ENCODE measurements at places on chromosomes 2 and 18.

GRCh38 chr2:88355486-88355885 lies 97.0 kb downstream of the FOXI3 start:
- no peak for DNase-seq

DNA sequence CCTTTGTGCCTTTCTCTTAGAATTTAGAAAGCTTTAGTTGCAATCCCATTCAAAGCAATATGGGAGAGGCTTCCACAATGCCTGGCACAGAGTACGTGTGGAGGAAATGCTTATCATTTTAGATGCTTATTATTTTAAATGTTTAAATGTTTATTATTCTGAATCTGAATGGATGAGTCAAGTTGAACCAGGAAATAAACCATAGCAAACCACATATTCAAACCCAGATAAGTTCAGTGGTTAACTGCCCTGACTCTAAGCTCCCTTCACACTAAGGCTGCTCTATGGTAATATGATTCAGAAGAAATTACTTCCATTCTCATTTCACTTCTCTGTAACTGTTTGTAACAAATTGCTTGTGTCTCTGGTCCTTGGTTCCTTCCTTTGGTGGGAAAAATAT lies 5.2 kb upstream of the PPP4R1 start:
- DNase-seq: no peak

GRCh38 chr2:196123679-196124373 lies 47.6 kb downstream of the STK17B start:
- no peak for DNase-seq

DNA sequence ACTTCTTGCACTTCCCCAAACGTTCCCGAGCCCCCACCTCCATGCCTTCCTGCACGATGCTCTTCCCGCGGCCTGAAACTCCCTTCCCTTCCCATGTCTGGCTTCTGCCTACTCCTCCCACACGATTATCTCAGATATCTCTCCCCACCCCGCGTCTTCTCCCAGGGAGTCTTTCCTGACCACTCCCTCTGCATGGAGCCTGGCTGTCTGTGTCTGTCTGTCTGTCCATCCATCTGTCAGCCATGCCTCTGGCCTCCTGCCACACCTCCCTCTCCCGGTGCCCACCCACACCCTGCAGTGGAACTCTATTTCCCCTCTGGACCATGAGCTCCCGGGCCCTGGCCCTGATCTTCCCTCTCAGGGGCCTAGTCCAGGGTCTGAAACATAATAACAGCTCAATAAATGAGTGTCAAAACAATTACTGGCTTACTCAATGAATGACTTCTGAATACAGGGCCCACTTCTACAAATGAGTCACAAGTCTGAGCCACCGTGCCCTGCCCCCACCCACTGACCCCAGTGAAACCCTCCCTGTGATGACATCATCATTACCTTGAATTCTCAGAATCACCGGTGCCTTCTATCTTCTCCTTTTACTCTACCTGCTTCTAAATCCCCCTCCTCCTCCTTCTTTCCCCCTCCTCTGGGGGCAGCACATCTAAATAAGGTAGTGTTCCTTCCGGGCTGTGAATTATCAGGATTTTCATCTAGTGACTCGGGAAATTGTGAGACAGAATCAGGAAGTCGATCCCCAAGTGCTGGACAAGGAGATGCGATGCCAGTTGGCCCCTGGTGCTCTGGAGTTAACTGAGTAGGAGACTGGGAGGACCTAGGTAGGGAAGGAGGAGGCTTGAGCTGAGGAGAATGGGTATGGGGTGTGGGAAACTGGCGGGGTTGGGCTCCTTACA lies 46.1 kb upstream of the PLB1 start:
- DNase-seq: no peak

DNA sequence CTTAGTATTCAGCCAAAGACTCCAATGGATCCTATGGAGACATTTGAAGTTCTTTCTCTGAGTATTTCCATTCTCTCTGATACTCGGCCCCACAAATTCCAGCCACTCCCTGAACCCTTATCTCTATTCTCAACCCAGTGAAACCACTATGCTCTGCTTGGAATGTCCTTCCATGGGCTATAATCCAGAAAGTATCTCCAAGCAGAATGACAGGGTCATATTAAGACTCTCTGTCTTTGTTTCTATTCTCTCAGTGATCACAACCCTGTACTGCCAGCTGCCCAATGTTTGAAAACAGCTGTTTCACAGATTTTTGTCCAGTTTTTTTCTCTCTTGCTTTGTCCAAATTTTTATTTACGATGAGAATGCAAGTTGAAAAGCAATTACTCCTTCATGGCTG lies 21.9 kb downstream of the CHMP3 start:
- DNase-seq: no peak

All from DND-41 (cell line).